ENCODE measurements at places on chromosomes 2 and 18.

DNA sequence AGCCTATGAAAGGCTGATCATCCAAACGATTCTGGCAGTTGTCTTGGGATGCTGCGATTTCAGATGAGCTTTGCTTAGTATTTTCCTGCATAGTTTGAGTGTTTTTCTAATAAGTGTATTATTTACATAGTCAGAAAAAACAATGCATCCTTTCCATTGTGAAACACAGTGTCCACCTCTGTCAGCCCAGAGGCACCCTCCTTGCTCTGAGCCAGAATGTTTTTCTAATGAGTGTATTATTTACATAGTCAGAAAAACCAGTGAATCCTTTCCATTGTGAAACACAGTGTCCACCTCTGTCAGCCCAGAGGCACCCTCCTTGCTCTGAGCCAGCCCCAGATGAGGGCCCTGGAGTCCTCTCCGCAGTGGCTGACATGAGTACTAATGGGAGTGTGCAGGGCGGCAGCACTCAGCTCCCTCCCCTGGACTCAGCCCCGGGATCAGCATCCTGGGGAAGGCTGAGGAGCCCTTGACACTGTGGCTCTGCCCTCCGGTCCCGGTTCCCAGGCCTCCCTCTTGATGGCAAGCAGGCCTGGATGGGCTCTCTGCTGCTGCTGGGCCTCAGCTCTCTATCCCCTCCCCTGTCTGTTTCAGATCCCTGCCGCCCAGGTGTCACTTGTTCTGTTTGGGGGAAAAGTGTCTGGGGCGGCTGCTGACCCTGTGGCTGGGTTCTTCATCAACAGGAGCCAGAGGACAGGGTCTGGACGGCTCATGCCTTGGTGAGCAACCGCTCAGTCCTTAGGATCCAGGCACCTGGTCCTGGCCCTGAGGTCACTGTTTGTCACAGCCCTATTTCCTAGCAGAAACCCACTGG lies 5.9 kb downstream of the MFSD2B start:
- peak; percentile 37 for DNase-seq

DNA sequence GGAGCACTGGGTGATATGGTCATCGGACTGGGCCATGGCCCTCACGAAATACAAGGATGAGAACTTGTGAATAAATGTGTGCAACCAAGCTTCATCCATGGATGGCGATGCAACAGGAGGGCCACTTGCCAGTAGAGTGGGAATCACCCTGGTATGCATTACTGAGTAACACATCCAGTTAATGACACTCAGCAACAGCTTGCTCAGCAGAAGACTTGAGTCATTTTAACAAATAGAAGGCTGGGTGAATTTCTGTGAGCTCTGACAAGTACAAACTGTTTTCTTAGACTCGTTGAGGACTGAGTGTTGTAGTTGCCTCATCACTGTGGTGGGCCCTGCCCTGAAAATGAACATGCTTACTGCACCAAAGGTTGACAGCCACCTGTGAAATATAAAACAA lies 221.6 kb downstream of the NCKAP5 start:
- DNase-seq, result no peak

DNA sequence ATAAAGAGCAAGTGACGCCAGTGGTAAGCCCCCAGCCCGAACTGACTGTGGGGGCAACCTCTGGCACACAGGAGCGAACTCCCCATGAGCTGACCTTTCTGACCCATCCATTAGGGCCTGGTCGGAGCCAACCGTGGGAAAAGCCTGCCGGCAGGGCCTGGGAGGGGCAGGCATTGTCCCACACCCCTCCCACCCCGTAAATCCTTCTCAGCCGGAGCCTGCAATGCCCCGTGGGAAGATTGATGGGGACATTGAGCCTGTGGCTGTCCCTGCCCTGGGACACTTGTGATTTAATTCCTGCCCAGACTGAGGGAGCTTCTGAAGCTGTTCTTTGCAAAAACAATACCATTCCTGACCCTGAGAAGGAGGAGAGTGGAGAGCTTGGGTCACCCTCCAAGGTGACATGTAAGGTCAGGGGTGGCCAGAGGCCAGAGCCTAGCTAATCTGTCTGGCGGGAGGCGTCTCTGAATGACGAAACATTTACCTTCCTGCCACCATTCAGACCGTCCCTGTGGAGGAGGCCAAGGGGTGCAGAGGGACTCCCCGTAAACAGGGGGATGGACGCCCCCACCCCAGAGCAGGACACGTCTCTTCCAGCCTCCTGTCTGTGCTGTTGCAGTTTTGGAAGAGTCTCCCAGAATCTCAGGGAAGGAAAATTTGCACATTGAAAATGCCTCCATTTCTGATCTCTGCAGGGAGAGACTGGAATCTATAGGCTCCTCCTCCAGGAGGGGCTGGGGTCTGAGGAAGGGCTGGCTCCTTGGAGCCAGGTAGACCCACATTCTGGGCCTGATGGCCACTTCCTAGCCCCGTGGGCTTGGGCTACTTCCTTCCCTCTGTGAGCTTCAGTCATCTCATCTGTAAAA lies 51.2 kb upstream of the HS6ST1 start:
- no peak for DNase-seq

DNA sequence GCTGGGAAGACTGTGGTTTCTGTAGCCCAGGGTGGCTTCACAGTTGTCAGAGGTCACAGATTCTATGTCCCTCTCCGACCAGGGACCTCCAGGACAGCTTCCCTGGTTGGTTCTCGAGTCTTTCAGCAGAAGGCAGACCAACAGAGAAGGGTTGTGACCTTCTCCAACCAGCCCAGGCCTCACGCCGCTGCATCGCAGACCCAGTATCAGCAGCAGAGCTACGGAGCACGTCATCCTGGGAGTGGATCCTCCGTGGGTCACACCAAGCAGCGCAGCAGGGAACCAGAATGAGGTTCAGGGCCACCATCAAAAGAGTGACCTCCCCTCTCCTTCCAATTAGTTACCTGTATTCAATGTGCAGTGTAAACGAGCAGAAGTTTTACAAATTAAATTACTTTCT lies 49.3 kb downstream of the ST3GAL5 start:
- no peak for DNase-seq

DNA sequence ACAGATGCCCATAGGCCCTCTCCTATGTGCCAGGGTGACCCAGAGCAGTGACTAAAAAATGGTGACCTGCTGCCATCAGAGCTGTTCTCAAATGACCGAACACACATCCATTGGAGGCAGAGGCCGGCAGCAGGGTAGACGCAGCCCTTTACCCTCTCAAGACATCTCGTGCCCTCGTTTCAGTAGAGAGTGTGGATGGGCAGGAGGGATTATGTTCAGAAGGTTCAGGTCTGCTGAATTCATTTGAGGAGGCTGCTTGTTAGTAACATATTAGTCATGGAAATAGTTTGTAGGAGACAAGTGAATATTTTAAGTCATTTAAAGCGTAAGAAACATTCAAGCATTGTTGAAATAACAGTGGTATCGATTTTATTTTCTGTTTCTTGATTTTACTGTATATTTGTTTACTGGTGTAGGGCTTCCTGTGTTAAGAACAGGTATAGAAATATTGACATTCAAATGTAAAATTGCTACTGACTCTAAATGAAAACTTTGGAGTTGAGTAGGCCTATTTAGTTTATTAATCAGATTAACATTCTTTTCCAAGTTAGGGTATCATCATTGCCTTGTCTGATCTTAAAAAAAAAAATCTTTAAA lies 82.6 kb downstream of the ZNF532 start:
- no peak for DNase-seq

DNA sequence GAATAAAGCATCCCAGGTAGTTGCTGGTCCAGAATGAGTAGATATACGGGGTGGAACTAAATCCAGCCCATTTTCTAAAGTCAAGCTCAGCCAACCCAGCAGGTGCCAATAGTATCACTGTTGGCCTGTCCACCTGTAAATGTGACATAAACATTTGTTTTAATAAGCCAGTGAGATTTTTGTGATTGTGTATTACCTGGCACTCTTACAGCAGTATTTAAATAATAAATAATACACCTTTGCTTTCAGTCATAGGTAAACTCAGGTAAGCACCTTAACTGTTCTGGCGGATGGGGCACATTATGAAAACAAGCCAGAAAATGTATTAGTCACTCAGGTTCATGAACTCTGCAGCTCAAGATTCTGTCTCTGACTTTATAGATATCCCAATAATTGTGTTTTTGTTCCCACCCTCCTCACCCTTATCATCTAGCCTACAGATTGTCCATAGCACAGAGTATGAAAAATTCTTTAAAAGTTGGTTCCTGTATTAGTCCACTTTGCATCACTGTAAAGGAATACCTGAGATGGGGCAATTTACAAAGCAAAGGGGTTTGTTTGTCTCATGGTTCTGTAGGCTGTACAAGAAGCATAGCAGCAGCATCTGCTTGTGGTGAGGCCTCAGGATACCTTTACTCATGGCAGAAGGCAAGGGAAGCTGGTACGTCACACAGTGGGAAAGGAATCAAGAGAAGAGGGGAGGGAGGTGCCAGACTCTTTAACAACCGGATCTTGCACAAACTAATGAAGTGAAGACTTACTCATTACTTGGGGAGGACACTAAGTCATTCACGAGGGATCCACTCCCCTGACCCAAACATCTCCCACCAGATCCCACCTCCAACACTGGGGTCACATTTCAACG lies 73.0 kb upstream of the CYRIA start:
- DNase-seq, result no peak

DNA sequence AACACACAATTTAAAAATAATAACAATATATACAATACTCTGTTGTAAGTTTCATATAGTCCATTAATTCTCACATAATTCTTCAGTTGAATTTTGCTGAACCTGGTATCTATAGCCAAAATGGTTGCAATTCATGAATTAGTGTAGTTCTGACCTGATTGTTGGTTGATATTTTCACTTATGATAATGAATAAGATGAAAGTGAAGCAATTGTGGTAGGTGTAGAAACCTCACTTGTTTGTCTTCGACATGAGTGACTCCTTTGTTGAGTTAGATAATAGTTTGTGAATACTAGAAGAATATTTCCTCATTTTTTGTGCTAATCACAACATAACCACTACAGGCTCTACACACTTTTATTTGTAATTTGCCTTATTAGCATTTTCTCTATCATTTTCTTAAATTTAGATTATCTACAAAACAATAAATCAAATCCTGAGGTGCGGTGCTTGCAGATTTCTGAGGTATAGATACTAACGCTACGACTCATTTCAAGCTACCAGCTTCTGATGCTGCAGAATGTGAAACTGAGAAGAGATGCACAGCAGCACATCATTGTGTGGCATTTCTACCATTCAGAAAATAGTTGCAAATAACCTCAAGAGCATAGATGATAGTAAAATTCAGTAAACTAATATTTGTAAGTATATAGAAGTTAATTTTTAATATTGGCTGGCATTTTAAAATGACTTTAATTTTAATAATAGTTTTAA lies 117.9 kb downstream of the KCNH7 start:
- DNase-seq, result no peak

- DNase-seq, result no peak
Measured at GRCh38 chr18:79200546-79201268, 131.5 kb downstream of the ATP9B start.

GRCh38 chr2:898319-898718 lies 52.3 kb upstream of the SNTG2 start:
- no peak for DNase-seq

GRCh38 chr2:12168791-12169388 lies 422.5 kb downstream of the LPIN1 start:
- peak; percentile 90 for DNase-seq

DNA sequence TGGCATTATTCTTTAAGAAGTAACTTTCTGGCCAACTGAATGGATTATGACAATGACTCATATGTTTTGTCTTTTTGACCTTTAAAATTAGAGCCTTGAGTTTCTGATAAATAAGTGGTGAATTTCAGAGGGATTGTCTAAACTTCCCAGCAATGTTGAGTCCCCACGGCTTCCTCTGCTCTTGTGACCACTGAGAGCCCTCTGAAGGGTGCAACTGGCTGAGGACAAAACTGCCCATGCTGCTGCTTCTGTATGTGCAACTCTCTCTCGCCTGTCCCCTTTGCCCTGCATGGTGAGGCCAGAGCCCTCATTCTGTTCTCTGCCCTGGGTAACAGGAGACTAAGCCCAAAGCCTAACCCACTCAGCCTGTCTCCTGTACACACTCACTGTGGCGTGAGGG lies 52.7 kb upstream of the SLC14A1 start:
- no peak for DNase-seq

DNA sequence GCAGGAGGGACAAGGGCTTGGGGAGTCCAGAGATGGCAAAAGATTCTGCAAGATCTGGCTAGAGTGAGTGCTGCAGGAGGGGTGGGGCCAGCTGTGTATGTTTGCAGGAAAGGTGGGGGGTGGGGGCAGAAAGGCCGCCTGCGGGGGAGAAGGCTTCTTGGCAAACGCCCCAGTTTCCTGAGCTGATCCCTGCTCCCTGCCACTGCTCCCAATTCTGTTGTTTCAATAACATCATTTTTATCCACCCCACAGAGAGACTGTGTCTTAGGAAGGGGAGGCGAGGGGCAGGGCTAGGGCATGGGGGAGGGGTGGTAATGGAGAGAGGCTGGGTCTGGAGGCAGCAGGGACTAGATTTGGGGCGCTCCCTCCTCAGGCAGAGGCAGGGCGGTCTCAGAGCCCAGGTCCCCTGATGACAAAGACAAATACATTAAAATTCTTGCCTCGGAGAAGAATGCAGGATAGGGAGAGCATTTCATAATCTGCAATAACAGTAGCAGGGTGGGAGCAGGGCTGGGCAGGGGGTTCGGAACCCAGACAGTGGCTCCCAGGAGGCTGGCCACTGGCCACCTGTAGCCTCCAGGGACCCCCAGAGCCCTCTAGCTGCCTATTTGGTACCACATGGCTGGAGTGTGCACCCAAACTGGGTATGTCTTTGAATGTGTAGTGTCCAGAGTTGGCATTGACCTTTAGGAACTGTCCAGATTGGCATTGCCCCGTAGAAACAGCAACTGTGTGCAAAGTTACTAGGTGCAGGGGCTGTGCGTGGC lies 2.1 kb upstream of the WNT6 start:
- DNase-seq, result no peak

GRCh38 chr2:136651456-136652010 lies 113.8 kb upstream of the THSD7B start:
- DNase-seq, result no peak

DNA sequence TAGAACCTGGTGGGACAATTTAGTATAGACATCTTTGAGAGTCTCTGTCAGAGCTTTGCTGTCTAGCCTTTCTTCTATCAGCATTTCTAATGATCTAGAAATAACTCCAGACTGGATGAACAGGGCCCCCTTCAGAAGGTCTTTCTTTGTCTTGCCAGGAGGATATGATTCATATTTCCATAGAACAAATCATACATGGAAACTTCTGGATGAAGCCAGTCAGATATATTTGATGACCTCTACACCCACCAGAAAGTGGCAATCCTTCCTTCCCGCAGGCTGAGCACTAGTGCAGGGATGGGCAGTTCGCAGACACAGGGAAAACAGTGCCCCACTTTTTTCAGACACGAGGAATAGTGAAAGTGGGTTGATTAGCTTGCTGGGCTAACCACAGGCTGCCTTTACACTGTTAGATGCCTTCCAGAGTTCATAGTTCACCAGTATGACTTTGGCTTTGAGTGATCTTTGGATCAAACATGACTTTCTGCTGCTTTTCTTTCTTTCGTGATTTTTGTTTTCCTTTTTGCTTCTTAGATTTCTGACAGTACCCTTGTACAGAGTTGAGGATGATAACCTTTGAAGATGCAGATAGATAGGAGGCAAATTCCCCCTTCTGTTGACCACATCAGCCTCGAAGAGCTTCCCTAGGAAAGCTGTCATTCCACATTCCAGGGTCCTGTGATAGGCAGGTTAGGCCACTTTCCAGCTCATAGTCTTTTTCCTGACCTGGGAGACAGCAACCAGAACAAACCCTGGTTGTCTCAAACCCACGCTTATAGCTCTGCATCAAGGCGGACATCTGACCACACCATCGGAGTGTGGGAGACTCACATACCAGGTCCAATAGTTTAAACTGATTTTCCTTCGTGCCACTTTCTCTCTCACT lies 237.0 kb downstream of the ZNF407 start:
- no peak for DNase-seq

GRCh38 chr2:28345619-28346018 lies 47.0 kb upstream of the FOSL2 start:
- DNase-seq, result no peak

GRCh38 chr2:73969356-73969755 lies 15.4 kb upstream of the TET3 start:
- no peak for DNase-seq
